ENCODE measurements at places on chromosomes 12 and 14.

DNA sequence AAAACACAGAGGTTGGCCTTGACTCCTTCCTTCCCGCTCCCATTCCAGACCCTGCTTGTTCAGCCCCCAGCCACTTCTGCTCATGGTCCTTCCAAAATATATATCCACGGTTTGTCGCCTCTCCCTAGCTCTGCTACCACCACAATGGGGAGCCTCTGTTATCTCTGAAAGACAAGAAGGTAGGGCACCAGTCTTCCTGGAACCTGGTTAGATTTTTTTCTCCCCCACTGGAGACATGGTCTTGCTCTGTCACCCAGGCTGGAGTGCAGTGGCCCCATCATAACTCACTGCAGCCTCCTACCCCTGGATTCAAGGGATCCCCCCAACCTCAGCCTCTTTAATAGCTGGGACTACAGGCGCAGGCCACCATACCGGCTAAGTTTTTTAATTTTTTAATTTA is 95.7 kb downstream of the PTPN11 start:
- no peak for DNase-seq

DNA sequence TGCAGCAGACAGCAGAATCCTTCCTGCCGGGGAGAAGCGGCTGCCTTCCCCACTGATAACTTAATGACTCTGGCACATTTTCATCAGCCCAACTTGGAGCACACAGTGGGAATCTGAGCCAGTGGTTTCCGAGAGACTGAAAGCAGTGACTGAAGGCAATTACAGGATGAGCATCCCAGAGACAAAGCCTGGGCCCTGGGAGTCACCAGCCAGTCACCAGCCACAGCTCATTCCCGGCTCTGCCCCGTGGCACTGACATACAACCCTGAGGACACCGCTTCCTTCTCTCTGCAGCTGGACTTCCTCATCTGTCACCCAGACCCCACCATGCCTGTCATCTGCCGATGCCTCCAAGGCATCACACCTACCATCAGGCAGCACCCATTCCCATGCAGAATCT is 192.3 kb downstream of the DPF3 start:
- DNase-seq = no peak

DNA sequence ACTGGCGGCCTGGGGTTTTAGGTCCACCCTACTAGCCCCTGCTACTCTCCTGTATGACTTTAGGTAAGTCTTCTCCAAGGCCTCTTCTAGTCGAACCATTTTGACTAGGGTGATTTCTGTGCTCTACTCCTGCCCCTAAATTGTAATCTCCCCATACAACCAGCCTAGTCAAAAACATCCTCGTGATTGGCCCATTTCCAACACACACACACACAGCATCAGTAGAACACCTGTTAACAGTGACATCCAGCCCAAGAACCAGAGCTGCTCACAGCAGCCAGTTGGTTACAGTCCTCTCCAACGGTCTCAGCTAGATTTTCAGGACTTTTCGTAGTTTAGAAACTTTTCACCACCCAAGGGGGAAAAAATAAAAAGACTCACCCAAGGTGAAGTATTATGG is 30.9 kb downstream of the NT5DC3 start:
- DNase-seq = no peak

GRCh38 chr12:13687633-13688032 is 293.8 kb downstream of the GRIN2B start:
- no peak for DNase-seq

GRCh38 chr12:12331244-12331771 is 18.7 kb downstream of the MANSC1 start:
- no peak for DNase-seq

GRCh38 chr12:127819056-127819455 is 447.9 kb upstream of the TMEM132C start:
- no peak for DNase-seq

GRCh38 chr12:99020871-99021270 is 375.8 kb downstream of the APAF1 start:
- DNase-seq = no peak

DNA sequence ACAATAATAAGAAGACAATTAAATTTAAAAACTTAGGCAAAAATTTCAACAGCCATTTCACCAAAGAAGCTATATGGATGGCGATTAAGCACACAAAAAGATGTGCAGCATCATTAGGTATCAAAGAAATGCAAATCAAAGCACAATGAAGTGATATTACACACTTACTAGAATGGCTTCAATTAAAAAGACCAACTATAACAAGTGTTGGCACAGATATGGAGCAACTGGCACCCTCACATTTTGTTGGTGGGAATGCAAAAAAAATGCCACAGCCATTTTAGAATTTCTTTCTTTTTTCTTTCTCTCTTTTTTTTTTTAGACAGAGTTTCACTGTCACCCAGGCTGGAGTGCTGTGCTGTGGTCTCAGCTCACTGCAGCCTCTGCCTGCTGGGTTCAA is 1.9 kb upstream of the PRDM4 start:
- DNase-seq = no peak

GRCh38 chr12:14948672-14949071 is 10.3 kb upstream of the ERP27 start:
- DNase-seq = peak; percentile 73

DNA sequence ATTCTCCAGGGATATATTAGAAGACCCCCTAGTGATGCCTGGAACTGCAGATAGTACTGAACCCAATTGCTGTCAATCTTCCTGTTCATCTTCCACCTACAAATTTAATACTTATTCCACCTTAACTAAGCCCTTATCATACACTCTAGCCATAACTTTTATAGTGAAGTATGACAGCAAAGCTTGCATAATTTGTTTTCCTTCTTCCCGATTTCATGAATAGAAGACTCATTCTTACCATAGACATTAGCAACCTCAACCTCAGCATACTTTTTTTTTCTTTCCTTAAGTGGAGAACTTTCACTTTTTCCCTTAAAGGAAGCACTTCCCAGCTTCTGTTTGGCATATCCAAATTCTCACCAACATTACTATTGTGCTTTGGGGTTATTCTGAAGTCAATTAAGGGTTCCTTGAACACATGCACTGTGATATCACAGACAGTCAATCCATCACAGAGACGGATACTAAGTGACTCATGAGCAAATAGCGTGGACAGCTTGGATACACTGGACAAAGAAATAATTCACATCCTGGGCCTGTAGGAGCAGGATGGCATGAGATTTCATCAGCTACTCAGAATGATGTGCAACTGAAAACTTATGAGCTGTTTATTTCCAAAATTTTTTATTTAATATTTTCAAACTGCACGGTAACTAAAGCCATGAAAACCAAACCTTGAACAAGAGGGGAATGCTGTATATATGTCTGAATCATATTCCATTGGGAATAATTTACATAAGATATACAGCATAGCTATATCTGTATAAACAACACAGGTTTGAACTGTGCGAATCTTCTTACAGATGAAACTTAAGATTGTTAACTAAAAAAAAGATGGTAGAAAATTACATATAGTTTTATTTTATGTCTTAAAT is 63.9 kb downstream of the SYT1 start:
- DNase-seq = no peak

- no peak for DNase-seq
Observed at GRCh38 chr12:34124608-34125007, 102.3 kb downstream of the ALG10 start.

- DNase-seq = no peak
Observed at GRCh38 chr14:69313176-69313575, 53.2 kb downstream of the GALNT16 start.

GRCh38 chr12:89571491-89572195 is 45.8 kb upstream of the POC1B start:
- DNase-seq = no peak

GRCh38 chr12:121465921-121466793 is 66.2 kb downstream of the RNF34 start:
- DNase-seq = peak; percentile 34

DNA sequence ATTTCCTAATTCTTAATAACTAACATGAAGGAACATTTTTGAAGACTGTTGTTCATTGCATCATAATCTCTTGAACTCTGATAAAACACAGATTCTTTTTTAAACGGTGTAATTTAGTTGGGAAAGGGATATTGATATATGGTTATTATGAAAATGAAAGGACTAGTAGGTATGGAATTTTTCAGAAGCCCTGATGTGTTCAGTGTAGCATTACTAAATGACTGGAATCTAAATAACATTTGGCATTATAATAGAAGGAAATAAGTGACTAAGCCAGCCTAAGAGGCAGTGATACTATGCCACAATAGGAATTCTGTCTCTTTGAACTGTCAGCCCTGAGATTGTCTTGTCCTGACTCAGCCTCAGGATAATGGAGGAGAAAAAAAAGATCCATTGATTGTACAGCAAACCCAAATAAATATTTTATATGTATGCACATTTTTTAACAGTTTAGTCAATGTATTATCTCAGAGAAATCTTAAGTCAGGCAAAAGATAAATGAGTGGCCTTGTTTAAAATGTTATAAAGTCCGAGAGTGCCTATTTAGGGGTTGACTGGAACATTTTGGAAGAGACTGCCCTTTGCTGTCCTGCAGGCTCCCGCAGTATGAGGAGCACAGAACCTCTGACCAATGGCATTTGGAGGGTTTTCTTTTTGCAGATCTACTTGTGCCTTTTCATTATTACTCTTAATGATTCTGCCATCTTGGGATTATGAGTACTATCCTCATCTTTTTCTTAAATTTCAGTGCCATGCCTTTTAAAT is 271.2 kb downstream of the EGLN3 start:
- DNase-seq = no peak

DNA sequence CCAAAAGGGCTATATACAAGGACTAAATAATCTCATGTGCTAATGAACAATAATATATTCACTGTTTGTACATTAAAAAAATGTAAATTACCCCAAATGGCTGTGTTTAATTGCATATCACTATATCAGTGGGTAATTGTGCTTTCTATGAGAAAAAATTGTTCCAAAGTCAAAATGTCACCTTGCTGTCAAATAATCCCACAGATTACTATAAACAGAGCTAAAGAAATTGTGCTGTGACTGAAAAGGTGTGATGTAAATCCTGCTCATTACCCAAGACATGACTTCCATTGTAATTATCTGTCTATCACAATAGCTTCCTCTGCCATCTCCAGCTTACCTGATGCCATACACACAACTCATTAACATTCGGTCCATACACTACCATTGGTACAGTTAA is 70.3 kb downstream of the ATP23 start:
- DNase-seq = no peak

GRCh38 chr14:24481622-24482324 is 26.3 kb downstream of the CMA1 start:
- DNase-seq = peak; percentile 80

DNA sequence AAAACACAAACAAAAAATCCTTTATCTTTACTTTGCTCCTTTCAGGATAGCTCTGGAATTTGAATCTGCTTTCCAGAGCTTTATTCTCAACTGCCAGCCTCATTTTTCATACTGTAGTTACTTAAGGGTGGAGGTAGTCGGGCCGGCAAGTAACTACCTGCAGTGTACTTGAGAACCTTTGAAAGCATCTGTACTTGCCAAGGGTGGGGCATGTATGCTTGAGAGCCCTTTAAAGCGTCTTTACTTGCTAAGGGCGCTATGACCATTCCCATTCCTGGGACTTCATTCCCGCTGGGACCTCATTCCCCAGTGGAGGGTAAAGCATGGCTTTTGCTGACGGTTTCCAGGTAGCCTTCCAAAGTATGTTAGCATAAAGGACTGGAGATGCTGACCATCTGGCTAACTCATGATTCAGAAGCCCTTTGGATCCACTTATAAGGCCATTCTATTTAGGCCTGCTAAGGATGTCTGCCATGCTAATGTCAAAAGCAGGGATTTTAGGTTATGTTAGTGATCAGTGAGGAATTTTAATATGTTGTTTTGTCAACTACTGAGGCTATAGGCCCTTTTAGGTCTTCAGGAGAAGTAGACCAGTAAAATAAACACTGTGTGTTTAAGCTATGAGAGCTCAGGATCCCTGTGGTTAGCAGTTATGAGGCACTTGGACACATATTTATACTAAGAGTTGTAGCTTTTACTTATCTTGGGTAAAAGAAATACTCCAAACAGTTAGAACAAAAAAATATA is 74.9 kb downstream of the CRADD start:
- no peak for DNase-seq

GRCh38 chr14:34147461-34147860 is 196.6 kb upstream of the EGLN3 start:
- DNase-seq = no peak

GRCh38 chr14:38973083-38973700 is 129.8 kb downstream of the SEC23A start:
- no peak for DNase-seq

GRCh38 chr14:33563191-33563900 is 387.5 kb downstream of the EGLN3 start:
- no peak for DNase-seq

DNA sequence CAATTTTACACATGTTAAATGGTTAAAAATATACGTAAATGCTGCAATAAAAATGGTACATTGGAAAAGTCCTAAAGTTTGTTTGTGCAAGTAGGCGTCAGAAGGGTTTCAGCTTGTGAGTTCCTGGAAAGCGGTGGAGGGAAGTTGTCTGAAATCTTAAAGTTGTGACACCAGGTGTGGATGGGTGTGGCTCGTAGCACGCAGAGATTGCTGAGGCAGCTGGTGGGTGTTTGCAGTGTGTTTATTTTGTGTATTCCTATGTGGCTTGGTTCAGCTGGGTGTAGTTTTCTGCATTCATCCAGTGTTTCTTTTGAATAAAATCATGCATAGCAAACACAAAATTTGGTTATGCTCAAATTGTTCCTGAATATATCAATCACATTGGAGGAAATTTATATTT is 136.8 kb upstream of the TBX3 start:
- no peak for DNase-seq

GRCh38 chr12:50518090-50518489 is 13.3 kb downstream of the DIP2B start:
- DNase-seq = no peak

DNA sequence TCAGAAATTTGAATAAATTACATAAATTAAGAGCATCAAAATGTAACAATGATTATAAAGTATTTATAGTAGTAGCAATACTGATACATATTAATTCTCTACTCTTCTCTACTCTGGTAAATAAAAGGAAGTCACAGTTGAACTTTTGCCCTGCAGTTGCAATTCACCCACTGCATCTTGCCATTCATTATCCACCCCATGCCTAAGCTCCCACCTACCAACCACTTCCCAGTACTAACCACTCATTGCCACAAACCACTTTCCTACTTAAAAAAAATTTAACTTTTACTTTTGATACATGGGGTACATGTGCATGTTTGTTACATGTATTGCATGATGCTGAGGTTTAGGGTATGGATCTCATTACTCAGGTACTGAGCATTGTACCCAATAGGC is 174.0 kb downstream of the RASSF9 start:
- no peak for DNase-seq

DNA sequence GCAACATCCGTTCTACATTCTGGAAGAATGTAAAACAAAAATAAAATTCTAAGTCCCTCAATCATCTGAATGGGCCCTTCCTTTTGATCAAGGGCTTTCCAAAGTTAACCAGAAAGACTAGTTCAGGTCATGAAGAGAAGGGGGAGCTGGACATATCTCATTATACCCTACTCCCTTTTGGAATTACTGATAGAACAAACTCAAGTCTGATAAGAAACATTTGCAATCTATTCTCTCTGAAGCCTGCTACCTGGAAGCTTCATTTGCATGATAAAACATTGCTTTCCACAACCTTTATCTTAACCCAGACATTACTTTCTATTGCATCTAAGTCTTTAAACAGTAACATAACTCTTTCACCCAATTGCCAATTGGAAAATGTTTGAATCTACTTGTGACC is 8.3 kb upstream of the ACSM4 start:
- no peak for DNase-seq
